Activated CD8-positive, alpha-beta memory T cell treated with anti-CD3 and anti-CD28 coated beads for 1 hour (primary cell): ENCODE measurements at places on chromosomes 4 and X.

- no peak for DNase-seq
Measured at GRCh38 chr4:2888886-2889285, 45.2 kb downstream of the ADD1 start.

GRCh38 chr4:141922236-141922635 is 285.9 kb downstream of the IL15 start:
- DNase-seq: no peak

DNA sequence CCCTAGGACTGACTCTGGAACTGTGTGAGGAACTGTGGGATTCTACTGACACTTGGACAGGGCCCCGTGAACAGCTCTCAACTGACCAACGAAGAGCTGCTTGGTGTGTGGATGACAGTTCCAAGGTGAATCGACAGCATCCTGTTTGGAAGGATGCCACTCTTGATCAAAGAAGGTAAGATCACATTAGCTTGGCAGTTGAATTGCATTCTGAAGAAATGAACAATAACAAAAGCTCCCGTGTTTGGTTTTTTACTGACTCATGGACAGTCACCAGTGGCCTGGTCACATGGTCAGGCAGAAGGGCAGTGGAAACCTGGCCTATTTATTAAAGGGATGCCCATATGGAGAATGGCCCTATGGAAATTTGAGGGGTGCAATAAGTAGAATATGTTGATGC is 33.1 kb upstream of the GPR34 start:
- no peak for DNase-seq

DNA sequence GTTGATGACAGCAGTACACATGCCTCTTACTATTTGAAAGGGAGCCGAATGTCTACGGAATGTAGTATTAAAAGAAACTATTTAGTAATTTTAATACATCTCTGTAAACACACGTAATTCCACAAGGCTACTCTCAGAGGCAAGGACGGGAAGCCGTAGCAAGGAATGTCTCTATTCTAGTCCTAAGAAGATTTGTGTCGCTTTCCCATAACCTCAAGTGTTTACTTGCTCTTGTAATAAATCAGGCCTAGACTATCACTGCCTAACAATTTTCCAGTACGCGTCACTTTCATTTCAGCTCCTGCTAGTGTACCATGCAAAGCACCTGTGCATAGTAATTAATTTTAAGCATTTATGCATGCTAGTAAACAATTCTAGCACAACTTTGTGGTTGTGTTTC is 86.7 kb downstream of the OR13H1 start:
- no peak for DNase-seq
